Activated T-cell treated with anti-CD3 and anti-CD28 coated beads for 1 hour (primary cell): ENCODE measurements at places on chromosomes 16 and 17.

DNA sequence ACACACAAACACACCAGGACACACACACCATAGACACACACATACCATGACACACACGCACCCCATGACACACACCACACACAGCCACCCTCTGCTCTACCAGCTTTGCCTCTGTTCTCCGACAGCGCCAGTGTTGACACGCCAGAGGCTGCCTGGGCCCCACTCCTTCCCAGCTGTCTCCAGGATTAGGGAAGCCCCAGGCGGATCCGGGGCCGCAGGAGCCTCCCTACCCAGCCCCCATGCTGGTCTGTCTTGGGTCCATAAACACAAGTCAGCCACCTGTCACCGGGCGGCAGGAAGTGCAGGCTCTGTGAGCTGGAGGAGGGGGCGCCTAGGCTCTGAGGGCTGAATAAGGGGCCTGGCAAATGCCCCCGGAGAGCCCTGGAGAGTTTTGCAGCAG, 10.5 kb downstream of the TBC1D16 start:
- DNase-seq: no peak

GRCh38 chr16:84795329-84796053, 24.3 kb upstream of the CRISPLD2 start:
- DNase-seq: no peak

- DNase-seq: no peak
Observed at GRCh38 chr17:50584749-50585148, 24.2 kb downstream of the CACNA1G start.

DNA sequence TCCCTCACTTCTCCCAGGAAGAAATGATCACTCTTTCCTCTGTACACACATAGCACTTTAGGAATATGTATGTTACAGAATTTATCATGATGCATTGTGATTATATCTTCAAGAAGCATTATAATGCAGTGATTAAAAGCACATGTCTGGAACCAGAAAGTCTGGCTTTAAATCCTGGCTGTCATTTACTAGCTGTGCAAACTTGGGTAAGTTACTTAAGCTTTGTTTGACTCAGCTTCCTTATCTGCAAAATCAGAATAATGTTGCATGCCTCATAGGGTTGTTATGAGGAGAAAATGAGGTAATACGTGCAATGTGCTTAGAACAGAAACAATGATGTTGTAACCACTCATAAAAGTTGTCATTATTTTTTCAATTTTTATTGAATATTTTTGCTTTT, 156.3 kb upstream of the ZKSCAN2 start:
- DNase-seq: no peak

DNA sequence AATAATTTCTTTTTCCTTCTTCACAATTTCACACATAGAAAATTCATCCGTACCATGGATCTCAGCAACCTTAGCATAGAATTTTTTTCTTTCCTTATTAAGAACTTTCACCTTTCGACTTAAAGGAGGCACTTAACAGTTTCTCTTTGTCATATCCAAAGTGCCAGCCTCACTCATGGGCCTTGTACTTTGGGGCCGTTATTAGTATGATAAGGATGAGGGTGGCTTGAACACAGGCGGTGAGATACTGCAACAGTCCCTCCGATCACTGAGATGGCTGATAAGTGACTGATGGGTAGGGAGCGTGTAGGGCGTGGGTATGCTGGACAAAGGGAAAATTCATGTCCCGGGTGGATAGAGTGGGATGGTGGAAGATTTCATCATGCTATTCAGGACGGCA, 85.3 kb downstream of the OR1D5 start:
- no peak for DNase-seq

DNA sequence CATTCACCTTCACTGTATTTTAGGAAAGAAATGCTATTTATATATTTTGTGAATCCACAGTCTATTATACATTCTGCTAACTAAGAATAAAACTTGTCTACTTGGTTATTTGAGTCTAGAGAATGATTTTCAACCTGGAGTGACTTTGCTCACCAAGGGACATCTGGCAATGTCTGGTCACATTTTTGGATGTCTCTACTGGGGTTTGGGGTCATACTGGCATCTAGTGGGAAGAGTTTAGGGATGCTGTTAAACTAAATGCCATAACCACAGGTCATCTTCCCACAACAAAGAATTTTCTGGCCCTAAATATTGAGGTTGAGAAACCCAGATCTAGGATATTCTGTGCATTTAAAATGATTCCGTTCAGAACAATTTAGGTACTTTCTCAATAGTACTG, 26.0 kb downstream of the KCNJ16 start:
- DNase-seq: no peak

DNA sequence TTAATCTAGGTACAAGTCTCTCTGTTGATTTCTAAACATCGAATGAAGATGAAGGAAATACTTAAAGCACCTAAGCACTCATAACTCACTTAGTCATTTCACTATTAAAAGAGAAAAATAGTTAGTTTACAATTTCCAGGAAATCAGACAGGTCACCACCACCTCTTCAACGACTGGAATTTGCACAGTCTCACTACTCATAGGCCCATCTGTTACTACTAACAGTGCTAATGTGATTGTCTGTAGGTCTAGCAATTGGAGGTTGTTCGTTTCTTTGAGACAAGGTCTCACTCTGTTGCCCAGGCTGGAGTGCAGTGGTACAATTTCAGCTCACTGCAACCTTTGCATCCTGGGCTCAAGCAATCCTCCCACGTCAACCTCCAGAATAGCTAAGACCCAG, 444.6 kb downstream of the MAF start:
- no peak for DNase-seq

DNA sequence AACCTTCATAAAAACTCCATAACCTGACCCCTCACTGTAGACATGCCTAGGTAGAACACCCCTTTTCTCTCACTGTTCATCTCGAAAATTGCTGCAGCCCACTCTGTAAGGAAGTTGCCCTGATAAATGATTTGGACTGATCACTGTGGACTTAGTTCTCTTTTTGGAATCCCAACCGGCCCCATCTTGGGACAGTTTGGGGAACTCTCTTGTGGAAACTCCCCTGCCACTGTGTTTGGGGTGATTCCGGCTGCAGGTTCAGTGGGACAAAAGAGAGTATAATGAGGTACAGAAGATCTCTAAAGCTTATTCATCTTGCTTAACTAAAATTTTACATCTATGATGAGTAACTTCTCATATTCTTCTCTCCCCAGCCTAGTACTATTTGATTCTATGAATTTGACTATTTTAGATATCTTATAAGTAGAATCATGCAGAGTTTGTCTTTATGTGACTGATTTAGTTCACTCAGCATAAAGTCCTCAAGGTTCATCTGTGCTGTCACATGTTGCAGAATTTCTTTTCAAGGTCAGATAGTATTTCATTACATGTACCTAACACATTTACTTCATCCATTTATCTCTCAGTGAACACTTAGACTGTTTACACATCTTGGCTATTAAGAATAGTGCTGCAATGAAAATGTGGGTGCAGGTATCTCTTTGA, 84.9 kb downstream of the ABCA8 start:
- no peak for DNase-seq

DNA sequence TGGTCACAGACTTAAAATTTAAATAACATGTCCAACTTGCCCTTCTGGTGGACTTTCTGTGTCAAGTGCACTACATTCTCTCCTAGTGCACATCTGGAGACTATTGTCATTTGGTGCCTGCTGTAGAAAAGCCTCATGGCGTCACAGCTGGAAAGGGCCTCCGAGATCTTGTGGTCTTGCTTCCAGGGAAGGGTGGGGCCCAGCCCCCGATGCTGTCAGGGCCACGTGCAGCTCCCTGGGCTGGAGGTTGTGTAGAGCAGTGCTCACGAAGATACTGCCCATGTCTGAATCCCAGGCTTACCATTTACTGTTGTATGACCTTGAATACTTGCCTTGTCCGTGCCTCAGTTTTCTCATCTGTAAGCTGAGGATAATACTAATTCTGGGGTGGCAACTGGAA, 6.8 kb upstream of the MPRIP start:
- no peak for DNase-seq

DNA sequence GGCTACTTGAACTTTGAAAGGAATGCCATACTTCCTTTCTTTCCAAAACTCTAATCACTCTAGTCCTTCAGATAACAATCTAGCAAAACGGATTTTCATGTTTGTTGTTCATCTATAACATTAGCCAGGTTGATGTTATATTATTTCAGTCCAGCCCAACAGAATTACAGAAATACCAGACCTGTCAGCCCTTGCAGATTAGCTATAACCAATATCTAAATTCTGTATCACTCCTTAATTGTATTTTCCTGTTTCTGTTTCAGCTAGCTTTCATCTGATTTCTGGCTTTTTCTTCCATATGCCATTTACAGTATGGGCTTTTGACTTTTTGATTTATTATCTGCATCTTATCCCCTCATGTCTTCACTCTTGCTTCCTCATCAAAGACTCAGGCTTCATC, 479.8 kb upstream of the CDH8 start:
- DNase-seq: no peak

GRCh38 chr16:65875381-65876055, 491.0 kb upstream of the CDH5 start:
- DNase-seq: no peak

- DNase-seq: no peak
Observed at GRCh38 chr17:50476545-50477315, 1.9 kb upstream of the RSAD1 start.

GRCh38 chr16:10856042-10856441, 21.0 kb upstream of the CIITA start:
- no peak for DNase-seq

DNA sequence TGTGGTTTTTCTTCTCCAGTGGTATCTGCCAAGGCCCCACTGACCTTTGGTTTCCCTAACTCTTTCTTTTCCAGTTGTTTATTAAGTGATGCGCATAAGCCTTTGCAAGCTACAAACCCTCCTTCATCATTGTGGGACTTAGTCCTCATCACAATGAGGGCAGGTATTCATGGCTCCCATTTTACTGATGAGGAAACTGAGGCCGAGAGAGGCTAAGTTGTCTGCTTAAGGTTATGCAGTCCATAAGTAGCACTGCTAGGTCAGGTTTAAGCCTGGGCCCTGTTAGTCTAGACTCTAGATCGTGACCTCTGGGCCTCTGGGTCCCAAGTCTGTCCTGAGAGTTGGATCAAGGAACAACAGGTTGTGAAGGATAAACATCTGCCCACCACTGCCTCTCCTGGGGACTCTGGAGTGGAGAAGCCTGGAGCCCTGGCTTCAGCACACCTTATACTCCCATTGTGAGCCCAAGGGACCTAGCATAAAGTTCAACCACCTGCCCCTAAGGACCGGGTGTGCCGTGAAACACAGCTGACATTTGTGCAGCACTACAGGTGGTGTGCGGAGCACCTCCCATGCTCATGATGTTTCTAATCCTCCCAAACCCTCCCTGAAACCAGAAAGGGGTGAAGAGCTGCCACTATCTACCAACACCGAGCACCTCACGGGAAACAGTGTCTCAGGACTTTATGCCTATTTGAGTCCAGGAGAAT, 5.2 kb upstream of the KCNH6 start:
- no peak for DNase-seq

DNA sequence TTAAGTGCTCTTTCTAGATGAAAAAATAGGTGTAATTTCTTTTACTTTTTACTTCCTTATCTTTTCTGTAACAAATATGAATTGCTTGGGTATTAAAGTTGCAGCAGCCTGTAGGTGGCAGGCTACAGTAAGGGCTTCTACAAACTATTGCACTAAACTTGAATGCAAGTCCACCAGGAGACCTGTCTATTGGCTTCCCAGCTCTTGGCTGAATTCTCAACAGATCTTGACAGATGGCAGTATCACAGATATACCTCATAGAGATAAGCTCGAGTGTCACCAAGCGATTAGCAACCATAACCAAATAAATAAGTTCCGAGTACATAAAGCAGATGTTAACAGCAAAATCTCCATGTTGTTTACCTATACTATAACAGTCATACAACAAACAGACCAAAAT, 5.9 kb downstream of the BBS2 start:
- DNase-seq: no peak

- DNase-seq: peak; percentile 0
Observed at GRCh38 chr16:78045865-78046581, 23.7 kb downstream of the CLEC3A start.

GRCh38 chr17:12973496-12974004, 44.3 kb downstream of the ELAC2 start:
- no peak for DNase-seq

DNA sequence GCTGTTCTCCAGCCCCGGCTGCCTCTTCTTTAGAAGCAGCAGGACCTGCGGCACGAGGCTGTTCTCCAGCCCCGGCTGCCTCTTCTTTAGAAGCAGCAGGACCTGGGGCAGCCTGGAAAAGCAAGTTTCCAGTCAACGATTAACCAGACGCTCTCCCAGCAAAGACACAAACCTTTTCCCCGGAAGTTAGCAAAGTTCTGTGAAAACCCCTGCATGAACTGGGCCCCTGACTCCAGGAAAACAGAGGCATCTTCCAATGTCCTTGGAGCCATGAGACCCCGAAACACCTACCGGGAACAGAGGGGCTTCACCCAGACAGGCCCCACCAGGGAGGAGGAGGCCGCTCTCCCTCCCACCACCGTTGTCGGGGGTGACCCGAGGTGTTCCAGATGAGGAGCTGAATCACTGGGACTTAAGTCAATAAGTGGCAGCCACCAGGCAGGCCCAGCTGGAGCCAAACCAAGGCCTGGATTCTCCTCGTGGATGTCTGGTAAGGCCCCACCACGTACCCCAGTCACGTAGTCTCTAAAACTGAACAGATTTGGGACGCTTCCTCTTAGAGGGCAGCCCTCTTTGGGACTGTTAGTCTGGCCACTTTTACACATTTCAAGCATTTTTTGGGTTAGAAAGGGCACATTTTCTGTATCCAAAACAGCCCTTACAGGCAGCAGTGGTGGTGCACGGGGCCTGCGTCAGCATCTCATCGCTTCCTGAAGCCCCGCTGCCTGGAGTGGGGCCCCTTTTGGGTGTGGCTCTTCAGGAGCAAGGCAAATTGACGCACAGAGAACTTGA, at the start of gene RPH3AL:
RPH3AL (minus strand) TSS at position 387 of the 792 bp plus-strand sequence. CDS start 25,264 bp downstream, outside the sequence.
- DNase-seq: no peak

- DNase-seq: no peak
Observed at GRCh38 chr17:9283909-9284308, 262.6 kb downstream of the NTN1 start.

GRCh38 chr17:2271985-2272702, 31.4 kb downstream of the SMG6 start:
- DNase-seq: no peak

- no peak for DNase-seq
Observed at GRCh38 chr16:81432937-81433557, 11.6 kb upstream of the CMIP start.

- DNase-seq: no peak
Observed at GRCh38 chr17:34781571-34782108, 179.6 kb downstream of the CCT6B start.

- no peak for DNase-seq
Observed at GRCh38 chr16:89392881-89393737, 97.3 kb downstream of the ANKRD11 start.

DNA sequence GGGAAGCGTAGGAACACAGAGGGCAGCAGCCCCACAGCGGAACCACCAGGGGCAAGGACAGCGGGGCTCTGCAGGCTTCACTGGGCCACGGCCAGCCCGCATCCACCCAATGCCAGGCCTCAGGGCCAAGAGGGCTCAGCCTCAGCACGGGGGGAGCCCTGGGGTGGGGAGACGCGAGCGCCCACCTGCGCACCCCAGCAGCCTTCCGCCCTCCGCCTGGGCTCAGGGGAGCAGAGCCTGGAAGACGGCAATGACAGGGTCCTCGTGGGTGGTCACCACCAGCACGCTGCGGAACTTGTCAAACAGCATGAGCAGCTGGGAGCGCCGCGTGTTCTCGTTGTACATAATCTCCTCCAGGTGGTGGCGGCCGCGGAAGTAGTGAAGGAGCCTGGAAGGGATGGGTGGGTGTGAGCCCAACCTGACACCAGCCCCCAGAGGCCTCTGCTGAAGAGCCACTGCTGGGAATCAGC, 8.5 kb downstream of the MPG start:
- DNase-seq: no peak
